CD4-positive, alpha-beta T cell treated with Interferon gamma for 1 hour (primary cell): ENCODE measurements at places on chromosomes 7 and 10.

- DNase-seq: no peak
These were observed 21.5 kb downstream of the PDGFA start for GRCh38 chr7:497946-498655.

- peak; percentile 10 for DNase-seq
These were observed 68.9 kb downstream of the MYOF start for GRCh38 chr10:93413252-93413689.

DNA sequence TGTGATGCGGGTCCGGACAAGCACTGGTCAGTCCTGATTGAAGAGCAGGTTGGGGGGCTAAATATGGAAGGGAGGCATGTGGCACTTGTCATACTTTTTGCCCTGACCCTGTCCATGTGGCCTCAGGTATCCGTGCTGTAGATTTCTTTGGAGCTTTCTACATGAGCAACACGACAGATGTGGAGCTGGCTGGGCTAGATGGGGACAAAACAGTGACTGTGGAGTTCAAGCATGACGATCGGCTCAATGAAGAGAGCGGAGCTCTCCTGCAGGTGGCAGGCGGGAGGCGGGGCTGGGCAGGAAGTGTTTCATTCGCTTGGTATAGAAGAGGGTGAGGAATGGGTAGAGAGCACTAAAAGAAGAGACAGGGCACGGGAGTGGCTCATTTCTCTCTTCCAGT is 13.0 kb upstream of the CHCHD1 start:
- DNase-seq: peak; percentile 58

GRCh38 chr7:50364645-50365044 is 60.1 kb downstream of the IKZF1 start:
- DNase-seq: no peak

DNA sequence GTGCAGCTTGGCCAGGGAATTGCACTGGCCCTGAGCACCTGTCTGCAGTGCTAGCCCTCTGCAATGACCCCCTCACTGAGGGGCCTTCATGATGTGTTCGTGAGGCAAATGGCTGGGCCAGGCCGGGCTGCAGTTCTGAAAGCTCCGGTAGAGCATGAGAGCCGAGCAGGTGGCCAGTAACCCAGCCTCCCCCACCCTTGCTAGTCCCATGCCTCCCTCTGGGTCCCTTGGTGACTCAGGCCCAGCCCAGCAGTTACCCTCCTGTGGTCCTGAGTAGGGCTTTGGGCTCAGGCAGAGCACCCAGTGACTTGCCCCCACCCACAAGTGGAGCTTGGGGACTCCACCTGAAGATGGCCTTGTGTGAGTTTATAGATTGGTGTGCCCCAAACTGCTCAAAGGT is 16.1 kb upstream of the CSGALNACT2 start:
- no peak for DNase-seq

- peak; percentile 58 for DNase-seq
These were observed 166.1 kb downstream of the ST7 start for GRCh38 chr7:117119192-117119924.

- no peak for DNase-seq
These were observed 25.4 kb downstream of the CYP2C9 start for GRCh38 chr10:94963901-94964300.

DNA sequence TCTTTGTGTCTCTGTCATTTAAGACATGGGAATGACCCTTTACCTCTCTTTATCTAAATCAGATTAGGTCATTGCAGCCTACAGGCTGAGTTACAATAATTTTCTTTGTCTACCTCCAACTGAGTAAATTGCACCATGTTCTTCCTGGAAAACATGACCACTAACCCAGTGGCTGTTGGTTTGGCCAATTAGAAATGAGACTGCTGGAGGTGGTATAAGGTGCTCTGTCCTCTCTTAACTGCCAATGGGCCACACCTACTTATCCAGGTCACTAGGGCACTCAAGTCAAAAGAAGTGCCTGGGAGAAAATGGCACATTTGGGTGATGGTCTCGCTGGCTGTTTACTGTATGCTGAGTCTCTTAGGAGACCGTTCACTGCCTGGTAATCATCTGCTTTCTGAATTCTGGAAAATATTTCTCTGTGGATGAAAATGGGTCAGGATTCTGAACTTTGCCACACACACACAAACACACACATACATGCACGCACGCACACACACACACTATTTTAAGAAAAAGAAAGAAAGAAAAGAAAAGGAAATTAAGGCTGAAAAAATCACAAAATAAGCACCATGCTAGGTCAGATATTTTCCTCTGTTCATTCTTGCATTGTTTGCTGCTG is 16.4 kb downstream of the STAMBPL1 start:
- DNase-seq: no peak

DNA sequence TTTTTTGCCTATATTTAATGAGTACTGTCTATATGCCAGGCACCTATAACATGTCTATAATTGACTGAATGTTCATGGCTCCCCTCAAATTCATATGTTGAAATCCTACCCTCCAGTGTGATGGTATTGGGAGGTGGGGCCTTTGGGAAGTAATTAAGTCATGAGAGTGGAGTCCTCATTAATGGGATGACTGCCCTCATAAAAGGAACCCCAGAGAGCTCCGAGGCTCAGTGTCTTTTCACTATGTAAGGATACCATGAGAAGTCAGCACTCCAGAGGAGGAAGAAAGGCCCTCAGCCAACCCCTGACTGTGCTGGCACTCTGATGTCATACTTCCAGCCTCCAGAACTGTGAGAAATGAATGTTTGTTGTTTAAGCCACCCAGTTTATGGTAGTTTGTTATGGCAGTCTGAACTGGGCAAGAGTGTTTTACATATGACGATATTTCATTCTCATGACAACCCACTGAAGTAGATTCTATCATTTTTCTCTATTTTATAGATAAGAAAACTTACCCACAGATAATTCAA is 61.1 kb upstream of the PCGF5 start:
- no peak for DNase-seq

DNA sequence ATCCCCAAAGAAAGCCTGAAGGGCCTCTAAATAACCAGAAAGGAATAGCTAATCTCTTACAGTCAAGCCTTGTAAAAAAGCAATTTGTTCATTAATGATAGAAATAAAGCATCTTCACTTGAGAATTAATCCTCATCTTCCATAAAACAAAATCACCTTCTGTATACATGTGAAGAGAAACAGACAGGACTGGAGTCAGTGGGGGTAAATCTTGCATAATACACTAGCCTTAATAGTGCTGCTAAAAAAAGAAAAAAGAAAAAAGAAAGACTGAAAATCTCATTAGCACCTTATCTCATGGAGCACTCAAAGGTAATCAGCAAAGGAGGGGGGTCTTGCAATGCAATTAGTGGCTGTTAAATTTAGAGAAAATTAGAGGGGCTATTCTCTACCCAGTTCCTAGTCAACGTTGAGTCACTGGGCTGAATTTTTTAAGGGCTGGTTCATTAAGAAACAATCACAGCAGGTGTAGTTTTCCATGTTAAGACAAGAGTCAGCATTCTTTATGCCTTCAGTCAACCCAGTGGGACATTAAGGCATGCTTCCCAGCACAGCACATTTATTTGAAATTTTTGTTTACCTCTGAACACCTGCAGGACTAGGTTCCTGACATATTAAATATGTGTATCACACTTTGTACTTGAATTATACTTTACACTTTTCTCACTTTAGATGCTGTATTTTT is 1455.7 kb upstream of the CELF2 start:
- DNase-seq: no peak

DNA sequence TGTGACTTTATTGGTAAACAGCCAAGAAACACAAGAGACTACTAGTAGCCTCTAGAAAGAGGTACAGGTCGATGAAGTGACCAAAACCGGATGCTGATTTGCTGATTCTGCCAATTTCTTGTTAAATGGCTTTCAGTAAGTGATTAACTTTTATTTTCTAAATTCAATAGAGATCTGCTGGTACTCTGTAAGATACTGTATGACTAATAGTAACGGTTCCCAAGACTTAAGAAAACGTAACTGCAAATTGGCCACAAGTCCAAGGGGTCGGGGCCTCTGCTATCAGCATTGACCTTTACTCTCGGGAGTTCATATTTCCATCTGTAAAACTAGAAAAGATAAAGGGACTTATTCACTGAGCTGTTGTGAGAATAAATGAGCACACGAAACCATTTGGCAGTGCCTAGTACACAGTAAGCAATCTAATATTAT is 1.4 kb downstream of the FAM3C start:
- no peak for DNase-seq

DNA sequence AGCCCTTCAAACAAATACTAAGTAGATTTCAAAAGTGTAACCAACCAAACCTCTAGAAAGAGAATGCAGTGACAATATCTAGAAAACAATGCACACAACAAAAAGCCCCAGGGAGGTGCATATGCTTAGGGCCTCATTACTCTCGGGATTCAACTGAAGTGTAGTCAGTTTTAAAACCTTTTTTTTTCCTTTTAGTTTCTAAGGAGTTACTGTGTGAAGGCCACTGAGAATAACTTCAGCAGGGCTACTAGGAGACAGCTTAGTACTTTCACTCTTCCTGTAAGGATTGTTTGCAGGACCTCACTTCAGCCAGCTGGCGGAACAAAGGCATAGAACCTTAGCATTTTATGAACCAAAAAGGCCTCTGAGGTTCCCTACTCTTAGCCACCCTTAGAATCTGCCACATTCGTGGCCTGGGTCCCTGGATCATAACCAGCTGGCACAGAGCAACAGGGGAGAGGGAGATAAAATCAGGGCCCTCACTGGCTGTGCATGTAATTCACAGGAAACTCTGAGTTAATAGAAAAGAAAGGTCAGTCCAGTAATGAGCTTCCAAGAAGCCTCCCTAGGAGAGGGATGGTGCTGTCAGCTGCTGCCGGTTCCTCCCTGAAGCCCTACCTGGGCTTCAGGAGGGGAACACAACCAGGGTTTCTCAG is 3.6 kb downstream of the VOPP1 start:
- no peak for DNase-seq

- DNase-seq: no peak
These were observed 33.0 kb upstream of the PLXNA4 start for GRCh38 chr7:132609222-132609621.

DNA sequence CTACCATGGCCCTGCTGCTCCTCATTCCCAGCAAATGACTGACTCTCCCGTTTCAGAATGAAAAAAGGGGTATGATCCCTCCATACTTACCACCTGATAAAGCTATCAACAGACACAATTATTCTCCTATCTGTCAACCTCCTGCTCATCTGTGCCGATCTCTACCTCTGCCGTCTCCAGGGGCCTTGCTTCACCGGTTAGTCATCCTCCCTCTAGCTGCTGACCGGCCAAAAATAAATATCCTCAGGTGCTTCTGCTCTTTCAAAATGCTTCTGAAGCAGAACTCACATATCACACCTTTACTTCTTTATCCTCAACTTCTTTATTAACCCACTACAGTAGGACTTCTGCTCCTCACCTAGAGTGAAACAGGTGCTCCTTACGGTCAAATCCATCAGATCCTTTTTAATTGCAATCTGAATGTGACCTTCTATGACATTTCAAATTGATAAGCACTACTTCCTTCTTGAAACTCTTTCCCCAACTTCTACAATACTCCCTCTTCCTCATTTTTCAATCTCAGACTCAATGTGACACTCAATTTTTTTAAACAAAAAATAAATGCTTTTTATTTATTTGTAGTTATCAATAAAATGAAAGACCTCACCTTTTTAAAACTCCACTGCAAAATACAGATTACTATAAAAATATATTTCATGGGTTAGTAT is 63.2 kb downstream of the LMBR1 start:
- no peak for DNase-seq

GRCh38 chr10:12375076-12375504 is 25.7 kb downstream of the CAMK1D start:
- DNase-seq: no peak

DNA sequence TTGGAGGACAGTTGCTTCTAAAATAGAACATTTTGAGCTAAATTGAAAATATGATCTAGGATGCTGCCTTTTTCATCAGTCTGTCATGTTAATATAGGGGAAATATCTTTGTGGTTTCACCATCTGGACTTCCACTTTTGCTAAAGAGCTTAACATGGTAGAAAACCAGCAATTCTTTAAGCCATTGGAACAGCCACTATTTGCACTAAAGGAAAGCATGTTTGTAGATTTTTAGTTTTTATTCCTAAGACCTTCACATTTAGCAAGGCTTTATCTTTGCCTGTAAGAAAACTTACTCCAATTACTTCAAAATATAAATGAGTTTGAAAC is 291.0 kb downstream of the RNLS start:
- DNase-seq: no peak

- no peak for DNase-seq
These were observed 38.0 kb upstream of the SPOCK2 start for GRCh38 chr10:72126184-72126871.

- DNase-seq: no peak
These were observed 15.3 kb downstream of the PAPSS2 start for GRCh38 chr10:87674943-87675342.

GRCh38 chr10:132264966-132265889 is 42.5 kb downstream of the STK32C start:
- no peak for DNase-seq

GRCh38 chr10:91602868-91603568 is 29.9 kb downstream of the PPP1R3C start:
- no peak for DNase-seq

- DNase-seq: no peak
These were observed 82.6 kb downstream of the PIP4K2A start for GRCh38 chr10:22631646-22632278.

GRCh38 chr7:158113321-158114025 is 474.1 kb downstream of the PTPRN2 start:
- DNase-seq: no peak

DNA sequence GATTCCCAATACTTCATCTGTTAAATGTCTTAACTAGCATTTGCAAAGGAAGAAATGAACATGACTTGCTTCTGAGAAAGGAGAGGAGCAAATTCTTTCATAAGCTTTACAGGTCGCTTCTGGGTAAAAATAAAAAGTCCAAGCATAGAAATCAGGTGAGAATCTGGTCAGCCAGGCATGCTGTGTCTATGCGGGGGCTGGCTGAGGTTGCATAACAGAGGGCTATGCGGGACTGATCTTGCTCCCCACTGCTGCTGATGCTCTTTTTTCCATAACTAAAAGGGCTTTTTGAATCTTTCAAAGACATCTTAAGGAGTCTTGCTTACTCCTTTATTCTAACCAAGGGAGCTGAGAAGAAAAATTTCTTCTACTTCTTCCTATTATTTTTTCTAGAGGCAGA is 92.7 kb upstream of the FGFR2 start:
- no peak for DNase-seq

- DNase-seq: peak; percentile 38
These were observed 16.1 kb upstream of the DMBT1 start for GRCh38 chr10:122544493-122544892.

GRCh38 chr10:3969876-3970666 is 185.1 kb upstream of the KLF6 start:
- DNase-seq: no peak

DNA sequence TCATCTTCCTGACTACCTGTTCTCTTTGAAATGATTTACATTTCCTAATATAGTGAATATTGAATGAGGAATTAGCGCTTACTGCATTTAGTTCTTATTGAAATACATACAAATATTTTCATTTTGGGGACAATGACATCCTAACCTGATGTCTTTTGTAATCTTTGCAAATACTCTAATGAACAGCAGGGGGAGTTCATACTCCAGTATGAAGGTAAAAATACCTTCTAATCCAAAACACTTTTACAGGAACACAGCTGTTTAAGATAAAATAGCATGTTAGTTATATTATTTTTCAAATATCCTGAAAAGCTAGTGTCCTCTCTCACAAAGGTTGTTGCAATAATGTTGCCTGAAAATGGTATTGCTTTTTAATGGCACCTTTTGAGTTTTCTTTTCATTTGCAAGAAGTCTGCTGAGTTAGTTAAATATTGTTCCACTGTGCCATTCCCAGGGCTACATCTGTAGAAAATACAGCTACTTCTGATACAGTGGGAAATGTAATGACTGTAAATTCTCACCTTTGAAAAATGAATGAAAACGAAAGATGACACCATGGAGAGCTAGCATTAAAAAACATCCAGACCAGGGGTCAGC is 400.0 kb downstream of the PHF14 start:
- DNase-seq: no peak

GRCh38 chr7:235576-236395 is 43.4 kb downstream of the FAM20C start:
- no peak for DNase-seq
